G401 (cell line): ENCODE measurements at places on chromosomes 3 and 15. TPM values are rescaled to one million over a fixed set of nuclear protein-coding genes. Genes with fewer than 3 reads are reported as not detected.

The CASR gene
- not detected in 2 replicates for total RNA-seq

The RPL22L1 gene
- 278 and 380 TPM in 2 replicates for total RNA-seq

- DNase-seq: no peak
Measured at GRCh38 chr3:40437889-40438288, 19.2 kb upstream of the RPL14 start.

DNA sequence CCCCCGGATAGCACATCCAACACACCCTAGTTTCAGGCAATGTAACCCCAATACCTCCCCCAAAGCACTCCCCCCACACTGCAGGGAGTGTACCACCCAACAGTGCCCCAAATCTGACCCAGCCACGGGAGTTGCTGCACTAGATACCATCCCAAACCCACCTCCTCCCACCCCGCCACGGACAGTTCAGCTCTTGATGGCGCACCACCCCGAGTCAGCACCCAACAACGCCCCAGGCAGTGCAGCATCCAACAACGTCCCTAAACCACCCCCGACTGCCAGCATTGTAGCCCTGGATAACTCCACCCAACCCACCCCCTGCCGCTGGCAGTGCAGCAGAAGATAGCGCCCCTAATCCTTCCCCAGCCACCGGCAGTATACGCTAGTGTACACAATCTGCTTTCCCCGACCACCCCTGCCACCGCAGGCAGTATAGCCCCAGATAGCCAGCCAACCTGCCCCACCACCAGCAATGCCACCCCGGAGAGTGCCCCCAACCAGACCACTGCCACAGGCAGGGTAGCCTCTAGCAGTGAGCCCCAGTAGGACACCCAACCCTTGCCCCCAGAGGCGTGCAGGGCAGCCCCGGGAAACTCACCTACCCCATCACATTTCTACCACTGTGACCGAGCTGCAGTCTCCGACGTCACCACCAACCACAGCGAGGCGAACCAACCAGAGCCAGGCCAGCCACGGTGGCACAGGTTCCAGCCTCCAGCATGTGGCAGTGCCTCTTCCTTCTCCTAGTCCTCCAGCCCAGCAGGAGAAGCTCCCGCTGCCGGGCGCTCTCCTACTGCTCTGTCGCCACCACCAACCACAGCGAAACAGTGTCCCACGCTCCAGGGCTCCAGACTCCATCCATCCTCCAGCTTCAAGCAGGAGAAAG, 178.1 kb downstream of the POTEB3 start:
- DNase-seq: no peak

GRCh38 chr15:64361259-64361658, 5.3 kb upstream of the CSNK1G1 start:
- DNase-seq: no peak

- DNase-seq: no peak
Measured at GRCh38 chr3:10419637-10420232, 85.7 kb downstream of the ATP2B2 start.

The SNTN gene
- total RNA-seq: not detected in 2 replicates

The TMEM44 gene
- 6.5 and 7.3 TPM in 2 replicates for total RNA-seq

- DNase-seq: no peak
Measured at GRCh38 chr3:183275418-183275817, 22.4 kb downstream of the B3GNT5 start.

GRCh38 chr3:52552089-52552488, 15.7 kb downstream of the UQCC5 start:
- DNase-seq: no peak

The TMEM212 gene
- not detected in 2 replicates for total RNA-seq

DNA sequence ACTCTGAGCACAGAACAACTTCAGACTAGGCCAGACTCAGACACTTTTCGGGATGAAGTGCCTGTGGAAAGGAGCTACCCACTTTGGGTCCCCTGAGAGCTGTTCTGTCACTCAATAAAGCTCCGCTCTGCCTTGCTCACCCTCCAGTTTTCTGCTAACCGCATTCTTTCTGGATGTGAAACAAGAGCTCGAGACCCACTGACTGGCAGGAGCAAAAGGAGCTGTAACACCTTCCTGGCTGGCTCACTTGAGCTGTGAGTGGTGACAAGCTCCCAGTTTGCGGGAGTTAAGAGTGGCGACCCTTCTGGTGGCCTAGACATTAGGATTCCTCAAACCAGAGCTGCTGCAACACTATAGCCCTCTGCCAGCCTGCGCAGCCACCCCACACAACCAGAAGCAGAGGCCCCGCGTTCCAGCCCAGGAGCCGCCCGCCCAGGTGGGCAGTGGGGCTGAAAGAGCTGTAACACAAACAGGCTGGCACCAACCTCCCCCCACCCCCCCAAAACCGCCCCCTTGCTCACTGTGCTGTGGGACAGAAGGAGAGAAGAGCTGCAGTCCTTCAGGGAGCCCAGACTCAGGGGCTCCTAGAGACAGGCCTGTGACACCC, 1178.1 kb upstream of the GBE1 start:
- no peak for DNase-seq

DNA sequence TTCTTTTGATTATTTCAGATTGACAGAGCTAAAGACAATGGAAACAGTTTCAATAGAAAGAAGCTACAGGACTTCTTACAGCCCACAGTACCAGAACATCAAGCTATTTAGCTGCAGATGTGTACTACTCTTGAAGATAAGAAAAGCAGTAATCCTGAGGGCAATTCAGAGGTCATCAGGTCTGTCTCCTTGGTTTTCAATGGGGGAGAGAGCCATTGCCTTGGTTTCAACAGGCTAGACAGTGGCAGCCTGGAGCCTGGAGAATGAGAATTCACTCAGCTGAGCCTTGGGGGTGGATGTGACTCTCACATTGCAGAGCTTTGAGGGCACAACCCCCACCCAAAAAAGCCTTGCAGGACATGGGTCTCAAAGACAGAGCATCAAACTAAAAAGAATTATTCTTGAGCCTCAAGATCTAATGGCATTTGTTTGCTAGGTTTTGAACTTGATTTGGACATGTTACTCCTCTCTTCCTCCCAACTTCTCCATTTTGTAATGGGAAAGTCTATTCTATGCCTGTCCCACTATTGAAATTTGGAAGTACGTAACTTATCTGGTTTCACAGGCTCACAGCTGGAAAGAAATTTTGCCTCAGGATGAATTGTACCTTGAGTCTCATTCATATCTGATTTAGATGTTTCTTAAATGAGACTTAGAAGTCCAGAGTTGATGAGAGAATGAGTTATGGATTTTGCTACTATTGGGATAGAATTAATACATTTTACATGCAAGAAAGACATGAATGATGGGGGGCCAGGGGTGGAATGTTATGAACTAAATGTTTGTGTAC, 36.9 kb downstream of the PLSCR1 start:
- DNase-seq: no peak

DNA sequence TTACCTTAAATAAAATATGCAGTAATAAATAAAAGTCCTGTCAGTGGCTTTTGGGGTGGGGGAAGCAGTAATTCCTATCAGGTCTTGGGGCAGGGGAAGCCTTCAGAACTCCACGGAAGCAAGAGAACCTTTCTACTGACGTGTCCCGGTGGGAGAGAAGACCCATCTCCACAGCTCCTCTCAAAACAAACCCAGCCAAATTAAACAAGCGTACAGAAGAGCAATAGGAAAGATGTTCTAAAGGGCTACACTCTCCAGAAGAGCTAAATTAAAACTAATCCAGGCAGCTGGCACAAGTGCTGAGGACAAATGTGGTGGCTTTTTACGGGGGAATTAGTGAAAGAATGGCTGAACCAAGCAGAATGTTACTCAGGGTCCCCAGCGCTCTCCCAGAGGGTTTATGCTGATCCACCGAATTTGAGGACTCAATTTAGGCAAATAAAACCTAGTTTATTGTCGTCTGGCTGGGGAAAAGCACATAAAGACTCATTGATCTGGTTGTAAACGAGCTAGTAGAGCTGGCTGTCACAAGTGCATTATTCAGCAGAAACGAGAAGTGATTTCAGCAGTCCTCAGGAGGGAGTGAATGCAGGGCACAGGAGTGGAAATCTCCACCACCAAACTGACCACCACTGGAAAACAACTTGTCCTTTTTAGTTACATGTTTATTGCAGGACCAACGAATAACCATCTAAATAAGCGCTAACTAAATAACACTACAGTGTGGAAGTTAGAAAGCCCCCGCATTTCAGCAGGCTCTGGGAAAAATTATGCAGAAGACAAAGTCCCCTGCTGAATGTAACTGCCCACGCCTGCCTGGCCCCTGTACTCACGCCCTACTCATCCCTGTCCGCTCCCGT, 13.5 kb downstream of the BFSP2 start:
- DNase-seq: peak; percentile 48

GRCh38 chr15:24017470-24017869, 330.4 kb upstream of the NDN start:
- no peak for DNase-seq
